ENCODE measurements at places on chromosomes 3 and 15.

- no peak for DNase-seq
These were observed 26.8 kb downstream of the FNDC3B start for GRCh38 chr3:172065967-172066762.

DNA sequence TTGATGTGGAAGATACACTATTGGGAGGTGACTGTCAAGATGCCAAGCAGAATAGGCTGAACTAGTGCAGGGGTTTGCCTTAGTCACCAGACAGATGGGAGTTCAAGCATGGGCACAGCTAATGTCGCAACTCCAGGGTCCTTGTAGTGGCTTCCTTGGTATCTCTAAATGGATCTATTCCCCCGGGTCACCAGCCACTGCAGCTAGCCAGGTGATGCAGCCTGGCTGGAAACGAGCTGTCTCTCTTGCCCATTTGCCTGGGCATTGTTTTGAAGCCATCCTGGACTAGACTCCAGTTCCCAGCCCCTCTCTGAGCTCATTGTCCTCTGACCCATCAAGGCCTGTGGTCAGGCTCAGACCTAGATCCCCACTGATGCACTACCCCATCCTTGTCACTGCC, 8.4 kb upstream of the CPEB1 start:
- DNase-seq = no peak

DNA sequence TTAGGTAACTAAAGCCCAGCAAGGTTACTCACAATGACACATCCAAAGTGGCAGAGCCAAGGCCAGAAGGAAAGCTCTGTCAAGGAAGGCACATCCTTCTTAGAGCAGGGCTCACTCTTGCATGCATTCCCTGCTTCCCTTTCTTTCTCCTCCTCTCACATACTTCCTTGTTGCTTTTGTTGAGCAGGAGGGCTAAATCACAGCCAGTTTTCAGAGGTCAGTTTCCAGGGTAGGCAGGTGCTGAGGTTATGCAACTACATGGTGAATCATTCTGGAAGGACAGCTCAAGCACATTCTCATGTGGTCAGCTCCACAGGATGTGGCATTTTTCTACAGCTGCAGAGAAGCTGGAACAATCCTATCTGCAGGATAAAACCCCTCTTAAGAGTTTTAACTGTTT, 275.6 kb downstream of the ZNF621 start:
- peak; percentile 5 for DNase-seq

- DNase-seq = no peak
These were observed 69.4 kb downstream of the FHIT start for GRCh38 chr3:61181874-61182273.

- no peak for DNase-seq
These were observed 90.2 kb downstream of the CERS3 start for GRCh38 chr15:100438570-100438969.

GRCh38 chr15:48845123-48845522, 32.8 kb upstream of the EID1 start:
- no peak for DNase-seq

DNA sequence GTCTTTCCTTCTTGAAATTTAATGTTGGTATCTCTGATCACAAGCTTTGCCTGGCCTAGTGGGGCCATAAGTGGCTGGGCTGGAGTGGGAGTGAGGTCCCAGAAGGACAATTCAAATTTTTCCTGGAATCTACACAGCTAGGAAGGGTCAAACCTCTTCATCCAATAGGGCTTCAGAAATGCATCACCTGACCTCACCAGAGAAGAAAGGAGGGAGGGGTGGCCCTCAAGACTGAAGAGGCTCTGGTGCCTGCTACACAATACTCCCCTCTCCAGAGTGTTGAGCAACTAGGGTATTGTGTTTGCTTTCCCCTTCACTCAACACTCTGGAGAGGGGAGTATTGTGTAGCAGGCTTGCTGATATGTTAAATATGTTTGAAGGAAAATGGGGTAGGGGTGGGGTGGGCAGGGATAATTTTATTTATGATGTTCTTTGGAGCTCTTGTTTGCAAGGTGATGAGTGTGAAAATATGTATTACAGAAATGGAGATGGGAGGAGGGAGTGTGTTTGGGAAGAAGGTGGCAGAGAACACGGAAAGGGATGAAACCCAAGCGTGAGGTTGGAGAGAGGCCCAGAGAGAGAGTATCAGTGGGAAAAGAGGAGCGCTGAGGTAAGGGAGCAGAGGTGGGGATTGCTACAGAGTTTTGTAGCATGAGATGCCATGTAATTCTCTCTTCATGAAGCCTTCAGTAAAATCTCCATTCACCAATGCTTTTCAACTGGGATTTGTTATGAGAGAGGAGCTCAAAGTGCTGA, 5.7 kb upstream of the KLHL24 start:
- DNase-seq = no peak

GRCh38 chr15:94934440-94934839, 703.1 kb downstream of the MCTP2 start:
- no peak for DNase-seq

DNA sequence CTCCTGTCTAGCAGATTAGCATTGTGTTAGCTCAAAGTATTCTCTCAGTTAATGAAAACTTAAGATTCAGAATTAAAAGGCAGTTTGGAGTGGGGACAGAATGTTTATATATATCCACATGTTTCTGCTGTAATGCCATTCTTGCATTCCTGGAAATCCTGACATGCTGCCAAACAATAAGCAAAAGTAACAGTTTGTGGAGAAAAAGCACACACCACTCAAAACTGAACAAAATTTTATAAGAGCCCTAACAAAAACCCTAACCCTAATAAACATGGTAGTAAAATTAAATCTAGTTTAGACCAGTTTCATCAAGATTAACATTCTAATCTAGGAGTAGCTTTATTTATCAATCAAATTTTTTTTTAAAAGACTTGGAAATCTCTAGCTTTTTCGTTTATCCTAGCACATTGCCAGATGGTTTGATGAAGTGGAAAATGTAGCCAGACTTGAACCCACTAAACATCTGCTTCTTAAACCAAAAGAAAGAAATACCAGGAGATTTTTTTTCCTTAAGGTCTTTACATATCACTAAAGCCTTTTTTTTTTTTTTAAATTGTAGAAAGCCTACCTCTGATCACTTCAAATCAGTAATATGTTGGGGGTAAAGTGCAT, 3.7 kb downstream of the TCAIM start:
- peak; percentile 35 for DNase-seq

GRCh38 chr15:51799282-51800252, 29.9 kb upstream of the TMOD3 start:
- no peak for DNase-seq

DNA sequence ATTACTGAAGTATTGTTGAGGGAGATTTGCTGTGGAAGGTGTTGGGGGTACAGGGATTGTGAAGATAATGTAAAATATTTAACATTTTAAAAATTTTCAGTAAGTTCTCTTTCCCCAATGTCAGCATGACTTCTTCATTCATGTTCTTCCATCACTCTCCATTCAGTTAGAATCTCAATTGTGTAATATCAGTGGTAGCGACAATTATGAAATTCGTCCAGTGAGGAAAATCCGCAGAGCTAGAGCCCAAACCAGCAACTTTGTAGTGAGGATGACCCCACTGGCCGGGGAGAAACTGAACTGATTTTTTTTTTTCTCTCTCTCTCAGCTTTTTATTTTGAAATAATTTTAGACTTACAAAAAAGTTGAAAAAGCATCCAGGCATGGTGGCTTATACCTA, 171.7 kb downstream of the PGPEP1L start:
- no peak for DNase-seq

- no peak for DNase-seq
These were observed 157.1 kb upstream of the TGFBR2 start for GRCh38 chr3:30449290-30449632.

DNA sequence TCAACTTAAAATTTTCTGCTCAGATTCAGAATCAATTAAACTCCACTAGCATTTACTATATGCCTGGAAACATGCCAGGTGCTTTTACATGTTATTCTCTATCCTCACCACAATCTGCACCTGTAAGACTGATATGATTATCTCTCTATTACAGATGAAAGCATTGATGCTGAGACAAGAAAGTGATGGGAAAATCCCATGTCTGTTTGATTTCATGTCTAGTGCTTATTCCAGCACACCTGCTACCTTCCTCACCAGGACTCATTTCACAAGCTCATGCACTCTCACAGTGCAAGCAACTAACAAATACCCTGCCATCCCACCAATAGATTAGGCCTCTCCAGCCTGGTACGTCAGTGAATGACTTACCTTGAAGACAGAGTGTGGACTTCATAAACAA, 25.0 kb upstream of the BCL6 start:
- no peak for DNase-seq

DNA sequence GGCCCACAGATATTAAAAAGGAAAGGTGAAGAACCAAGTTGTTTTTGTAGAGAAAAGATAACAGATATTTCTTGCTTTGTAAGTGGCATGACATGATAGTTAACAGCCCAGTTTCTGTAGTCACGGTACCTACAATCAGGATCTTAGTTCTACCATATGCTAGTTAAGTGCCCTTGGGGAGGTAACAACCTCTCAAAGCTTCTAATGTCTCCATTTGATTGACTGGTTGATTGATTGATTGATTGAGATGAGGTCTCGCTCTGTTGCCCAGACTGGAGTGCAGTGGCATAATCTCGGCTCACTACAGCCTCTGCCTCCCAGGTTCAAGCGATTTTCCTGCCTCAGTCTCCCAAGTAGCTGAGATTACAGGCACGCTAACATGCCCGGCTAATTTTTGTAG, 28.5 kb downstream of the SENP5 start:
- DNase-seq = no peak

- DNase-seq = no peak
These were observed 102.8 kb downstream of the FRMD5 start for GRCh38 chr15:44092221-44092620.

DNA sequence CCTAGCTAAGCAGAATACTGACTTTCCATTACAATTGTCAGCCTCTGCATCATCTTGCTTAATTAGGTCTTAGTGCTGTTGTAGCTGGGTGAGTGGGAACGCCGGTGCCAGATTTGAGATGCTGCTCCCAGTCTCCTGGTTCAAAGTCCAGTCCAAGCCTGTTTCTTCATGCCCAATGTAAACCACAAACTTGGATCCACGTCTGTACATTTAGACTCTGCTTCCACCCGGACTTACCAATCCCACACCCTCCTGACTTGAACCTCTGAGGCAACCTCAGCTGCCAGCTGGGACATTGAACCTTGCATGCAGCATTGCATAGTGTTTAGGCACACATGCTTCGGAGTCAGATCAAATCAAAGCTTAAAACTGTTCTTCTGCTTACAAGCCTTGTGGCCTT, 43.0 kb downstream of the BCL2L10 start:
- no peak for DNase-seq

DNA sequence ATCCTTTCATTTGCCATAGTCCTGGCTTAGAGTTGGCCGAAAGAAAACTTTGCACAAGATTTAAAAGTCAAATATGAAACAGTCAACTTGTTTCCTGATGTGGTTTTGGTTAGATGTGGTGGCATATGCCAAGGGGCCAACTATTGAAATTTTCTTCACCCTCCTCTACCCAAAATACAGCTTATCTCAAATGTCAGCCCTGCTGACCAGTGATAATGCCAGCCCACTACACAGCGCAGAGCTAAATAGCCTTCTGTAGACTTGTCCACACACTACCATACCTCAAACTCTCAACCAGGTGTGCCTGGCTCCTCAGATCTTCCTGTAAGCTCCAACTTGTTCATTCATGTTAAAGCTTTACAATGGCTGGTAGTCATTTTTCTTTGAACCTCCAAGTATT, 368.5 kb upstream of the STAC start:
- no peak for DNase-seq

- DNase-seq = no peak
These were observed 255.8 kb downstream of the MFSD1 start for GRCh38 chr3:159057621-159058020.

DNA sequence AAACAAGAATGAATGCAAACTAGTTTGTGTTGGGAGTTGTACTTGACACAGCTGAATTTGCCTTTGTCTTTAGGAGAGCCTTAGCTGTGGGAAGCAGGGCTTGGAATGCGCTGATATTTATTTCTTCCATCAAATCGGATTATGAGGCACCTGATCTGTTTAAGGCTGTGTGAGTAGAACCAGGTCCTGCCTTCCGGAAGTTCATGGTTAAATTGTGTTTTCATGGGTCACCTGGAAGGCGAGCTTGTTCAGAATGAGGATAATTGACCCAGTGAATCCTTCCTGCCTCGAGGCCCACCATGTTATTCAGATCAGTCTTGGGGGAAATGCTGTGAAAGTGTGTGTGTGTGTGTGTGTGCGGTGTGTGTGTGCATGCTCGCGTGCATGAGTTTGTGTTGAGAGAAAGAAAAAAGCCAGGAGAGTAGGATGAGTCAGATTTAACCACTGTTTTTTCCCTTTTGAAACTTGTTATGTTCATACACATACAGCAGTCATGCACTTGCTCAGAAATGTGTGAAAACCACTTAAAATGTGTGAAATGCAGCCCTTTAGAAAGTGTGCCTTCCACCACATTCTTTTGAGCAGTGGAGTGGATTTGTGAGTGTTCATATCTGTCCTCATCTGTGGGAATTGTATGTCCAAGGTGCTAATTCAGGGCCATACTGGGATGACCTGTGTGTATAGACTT, 36.7 kb downstream of the SMAD3 start:
- no peak for DNase-seq

GRCh38 chr15:60704129-60704528, 225.2 kb upstream of the ICE2 start:
- DNase-seq = no peak

- peak; percentile 31 for DNase-seq
These were observed 46.3 kb downstream of the NANOGP8 start for GRCh38 chr15:35038626-35039451.

DNA sequence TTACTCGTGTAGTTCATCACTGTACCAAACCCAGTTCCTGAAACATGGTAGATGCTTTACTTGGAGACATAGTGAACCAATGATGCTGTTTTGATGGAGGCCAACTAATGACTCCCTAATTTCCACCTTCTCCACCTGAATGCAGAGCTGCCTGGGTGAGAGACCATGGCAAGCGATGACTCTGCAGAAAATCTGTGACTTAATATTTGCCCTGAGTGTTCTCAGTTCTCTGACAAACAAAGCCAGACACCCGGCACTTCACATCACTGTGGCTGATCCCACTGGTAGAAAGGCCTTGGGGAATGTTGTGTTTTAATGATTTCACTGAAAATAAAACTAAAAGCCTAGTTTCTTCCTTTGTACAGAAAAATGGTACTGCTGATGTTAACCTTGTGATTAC, 39.5 kb upstream of the UBE3A start:
- no peak for DNase-seq

DNA sequence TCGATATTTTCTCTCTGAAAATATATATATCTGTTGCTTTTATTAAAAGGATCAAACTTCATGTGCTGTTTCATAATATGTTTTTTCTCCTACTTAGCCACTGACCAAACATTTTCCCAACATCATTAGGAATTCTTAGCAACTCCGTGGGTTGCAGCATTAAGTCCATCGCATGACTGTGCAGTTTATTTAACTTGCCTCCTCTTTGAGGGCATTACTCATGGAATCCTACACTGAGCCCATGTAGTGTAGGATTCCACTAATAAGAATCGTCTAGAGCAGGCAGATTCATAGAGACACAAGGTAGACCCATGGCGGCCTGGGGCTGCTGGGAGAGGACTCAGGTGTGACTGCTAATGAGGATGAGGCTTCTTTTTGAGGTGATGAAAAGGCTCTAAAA, 49.3 kb downstream of the CMTM6 start:
- peak; percentile 72 for DNase-seq

Measured in AG09309 (cell line).